ENCODE measurements at places on chromosomes 6 and 20. TPM values are rescaled to one million over a fixed set of nuclear protein-coding genes. Genes with fewer than 3 reads are reported as not detected.
A peak's percentile ranks its signal among the peaks of the same experiment; 100 is the strongest.

The VSX1 gene
- total RNA-seq: not detected

The MOCS3 gene
- total RNA-seq: 8.1 TPM

The OARD1 gene
- total RNA-seq: 19.5 TPM

The TSHZ2 gene
- 1.6 TPM for total RNA-seq

The GMPR gene
- total RNA-seq: 0.53 TPM

The BPI gene
- not detected for total RNA-seq

The LST1 gene
- total RNA-seq: not detected

The HLA-DQB2 gene
- not detected for total RNA-seq

The IPCEF1 gene
- total RNA-seq: under 0.01 TPM

The C6orf141 gene
- total RNA-seq: 7.8 TPM

The CGA gene
- total RNA-seq: not detected

DNA sequence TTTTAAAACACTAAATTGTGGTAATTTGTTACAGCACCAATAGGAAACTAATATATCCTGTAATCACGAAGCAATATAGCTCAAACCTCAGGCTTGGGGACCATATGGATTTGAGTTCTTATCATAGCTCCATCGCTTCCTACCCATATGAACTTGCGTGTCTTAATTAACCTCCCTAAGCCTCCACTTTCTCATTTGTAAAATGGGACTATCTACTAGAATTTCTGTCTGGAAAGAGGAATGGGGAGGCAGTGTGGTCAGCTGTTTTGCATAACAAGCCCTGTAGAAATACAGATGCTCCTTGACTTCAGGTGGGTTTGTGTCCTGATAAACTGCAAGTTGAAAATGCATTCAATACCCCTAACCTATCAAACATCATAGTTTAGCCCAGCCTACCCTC is 17.1 kb downstream of the HLA-DOB start:
- no peak for DNase-seq

DNA sequence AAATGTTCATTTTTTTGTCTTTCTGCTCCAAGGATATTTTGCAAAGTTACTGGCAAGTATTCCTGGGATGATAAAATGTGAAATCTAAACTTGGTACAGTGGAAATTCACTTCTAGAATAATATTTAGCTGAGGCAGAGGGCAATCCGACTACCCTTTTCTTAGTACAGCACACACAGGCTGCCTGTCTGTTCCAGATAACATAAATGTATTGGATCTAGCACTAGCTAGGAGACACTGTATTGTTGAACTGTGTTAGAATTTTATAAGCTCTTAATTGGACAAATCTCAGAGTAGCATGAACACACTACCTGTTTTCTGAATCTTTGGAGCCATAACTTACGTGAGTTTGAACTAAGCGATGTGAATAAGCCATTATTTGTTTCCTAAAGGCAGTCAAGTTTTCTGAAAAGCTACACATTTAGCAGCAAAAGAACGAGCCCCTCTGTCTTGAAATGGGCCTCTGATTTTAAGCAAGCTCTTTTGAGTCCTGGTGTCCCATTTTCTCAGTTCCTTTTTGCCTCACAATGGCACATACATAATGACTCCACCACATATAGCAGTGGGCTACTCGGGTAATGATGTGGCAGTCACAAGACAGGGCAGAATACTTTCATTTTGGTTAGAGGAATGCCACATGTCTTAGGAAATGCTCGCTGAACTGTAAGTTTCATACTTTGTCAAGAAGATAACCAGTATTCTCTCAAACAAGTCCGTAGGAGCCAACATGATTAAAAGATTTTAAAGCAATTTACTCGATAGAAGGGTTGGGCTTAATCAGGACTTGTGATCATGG is 116.5 kb upstream of the ESR1 start:
- DNase-seq: no peak

DNA sequence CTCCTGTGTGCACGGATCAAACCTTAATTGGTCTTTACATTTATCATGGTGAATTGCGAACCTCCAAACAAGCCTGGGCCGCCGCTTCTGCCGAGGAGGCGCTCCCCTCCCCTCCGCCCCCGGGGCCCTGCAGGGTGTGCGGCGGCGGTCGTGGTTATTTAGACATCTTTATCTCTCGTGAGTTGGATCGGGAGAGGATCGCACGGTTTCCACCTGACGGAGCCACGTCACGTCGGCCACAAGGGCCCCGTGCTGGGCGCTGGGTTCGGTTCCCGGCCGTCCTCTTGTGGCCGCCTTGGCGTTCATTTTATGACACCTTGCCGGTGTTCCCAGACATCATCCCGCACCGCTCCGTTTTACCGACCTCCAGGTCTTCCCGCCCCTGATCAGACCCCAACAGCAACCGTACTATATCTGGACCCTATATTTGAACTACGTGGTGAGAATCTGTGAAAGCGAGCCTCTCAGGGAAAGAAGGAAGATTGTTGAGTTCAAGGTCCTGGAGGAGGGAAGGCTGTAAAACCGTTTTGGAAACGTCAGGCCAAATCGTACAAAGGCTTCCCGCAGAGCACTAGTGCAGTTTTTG is 1.3 kb upstream of the CNR1 start:
- DNase-seq: no peak

GRCh38 chr6:121403964-121404363 is 31.5 kb upstream of the GJA1 start:
- no peak for DNase-seq

DNA sequence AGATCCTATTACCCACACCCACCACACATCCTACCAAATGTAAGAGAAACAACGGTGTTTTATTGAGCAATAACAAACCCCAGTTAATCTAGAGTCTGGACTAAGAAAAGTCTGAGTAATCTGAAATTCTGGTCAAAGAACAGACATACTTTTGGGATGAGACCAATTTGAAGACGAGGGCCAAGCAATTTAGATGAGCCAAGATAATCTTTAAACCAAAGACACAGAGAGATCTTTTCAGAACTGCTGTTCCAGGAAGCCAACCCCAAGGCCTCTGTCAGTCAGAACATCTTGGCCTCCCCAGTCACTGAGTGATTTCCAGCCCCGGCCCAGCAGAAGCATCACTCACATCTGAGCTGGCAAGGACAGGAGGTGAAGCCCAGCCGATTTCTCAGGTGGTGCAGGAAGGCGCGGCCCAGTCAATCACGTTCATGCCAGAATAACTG is 118.5 kb upstream of the SYNDIG1 start:
- no peak for DNase-seq

- DNase-seq: no peak
These were observed 140.5 kb upstream of the CST7 start for GRCh38 chr20:24808616-24809015.

- no peak for DNase-seq
These were observed 14.3 kb downstream of the CRNKL1 start for GRCh38 chr20:20037960-20038359.

GRCh38 chr20:53033176-53033575 is 61.0 kb downstream of the TSHZ2 start:
- DNase-seq: no peak

DNA sequence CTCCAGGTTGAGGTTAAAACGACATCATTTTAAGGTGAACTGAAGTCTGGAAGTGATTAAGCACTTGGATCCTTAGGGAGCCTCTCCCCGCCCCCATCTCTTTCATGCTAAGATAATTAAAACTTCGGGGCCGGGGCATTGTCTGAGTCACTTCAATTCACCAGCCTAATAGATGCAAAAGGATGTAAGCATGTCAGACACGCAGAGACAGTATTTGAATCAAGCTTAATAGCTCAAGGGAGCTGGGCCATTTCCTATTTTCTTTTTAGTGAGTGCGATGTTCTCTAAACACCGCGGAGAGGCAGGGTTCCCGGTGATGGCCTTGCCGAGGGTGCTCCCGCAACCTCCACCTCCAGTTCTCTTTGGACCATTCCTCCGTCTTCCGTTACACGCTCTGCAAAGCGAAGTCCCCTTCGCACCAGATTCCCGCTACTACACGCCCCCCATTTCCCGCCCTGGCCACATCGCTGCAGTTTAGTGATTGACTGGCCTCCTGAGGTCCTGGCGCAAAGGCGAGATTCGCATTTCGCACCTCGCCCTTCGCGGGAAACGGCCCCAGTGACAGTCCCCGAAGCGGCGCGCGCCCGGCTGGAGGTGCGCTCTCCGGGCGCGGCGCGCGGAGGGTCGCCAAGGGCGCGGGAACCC is 516 bp upstream of the IRF4 start:
- DNase-seq: no peak

DNA sequence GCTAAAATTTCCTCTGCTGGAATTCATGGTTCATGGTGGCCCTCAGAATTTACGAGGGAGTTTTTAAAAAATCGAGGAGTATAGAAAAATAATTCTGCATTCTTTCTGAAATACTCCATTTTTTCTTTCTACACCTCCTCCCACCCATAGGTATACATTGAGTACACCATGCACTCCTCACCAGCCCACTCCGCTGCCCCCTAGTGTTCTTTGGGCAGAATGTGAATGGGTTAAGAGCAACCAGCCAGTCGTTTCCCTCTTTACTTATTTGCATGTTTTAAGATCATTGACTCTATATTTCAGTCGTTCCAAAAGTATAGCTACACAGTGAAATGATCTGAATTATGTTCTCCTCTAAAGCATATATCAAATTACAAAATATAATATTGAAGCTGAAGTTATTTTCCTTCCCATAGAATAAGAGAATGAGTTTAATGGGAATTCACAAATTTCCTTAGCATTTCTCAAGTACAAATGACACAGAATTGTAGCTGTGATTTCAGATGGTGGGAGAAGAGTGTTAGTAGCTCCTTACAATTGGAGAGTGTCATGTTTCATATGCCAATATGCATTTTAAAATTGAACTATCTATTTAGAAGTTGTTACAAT is 977.7 kb upstream of the SLC35B3 start:
- peak; percentile 50 for DNase-seq

DNA sequence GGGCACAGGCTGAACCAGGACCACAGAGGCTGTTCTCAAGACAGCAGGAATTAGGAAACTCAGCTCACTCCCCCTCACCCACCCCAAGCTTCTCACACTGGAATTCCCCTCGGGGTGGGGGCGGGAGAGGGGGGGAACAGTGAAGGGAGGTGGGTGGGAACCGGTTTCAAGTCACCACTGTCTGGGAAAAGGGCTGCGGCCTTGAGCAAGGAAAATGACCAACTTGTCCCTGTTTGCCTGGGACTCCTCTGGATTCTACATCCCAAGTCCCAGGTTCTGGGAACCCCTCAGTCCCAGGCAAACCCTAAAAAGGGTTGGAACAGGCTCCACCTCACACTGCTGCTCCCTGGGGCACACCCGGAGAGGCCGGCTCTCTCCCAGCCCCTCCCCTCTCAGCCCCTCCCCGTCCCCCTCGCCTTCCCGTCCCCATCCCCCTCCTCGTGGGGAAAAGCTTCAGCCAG is 230.7 kb downstream of the TFAP2C start:
- DNase-seq: no peak
